Fibroblast of mammary gland (primary cell): ENCODE measurements at places on chromosomes 11 and 22.

DNA sequence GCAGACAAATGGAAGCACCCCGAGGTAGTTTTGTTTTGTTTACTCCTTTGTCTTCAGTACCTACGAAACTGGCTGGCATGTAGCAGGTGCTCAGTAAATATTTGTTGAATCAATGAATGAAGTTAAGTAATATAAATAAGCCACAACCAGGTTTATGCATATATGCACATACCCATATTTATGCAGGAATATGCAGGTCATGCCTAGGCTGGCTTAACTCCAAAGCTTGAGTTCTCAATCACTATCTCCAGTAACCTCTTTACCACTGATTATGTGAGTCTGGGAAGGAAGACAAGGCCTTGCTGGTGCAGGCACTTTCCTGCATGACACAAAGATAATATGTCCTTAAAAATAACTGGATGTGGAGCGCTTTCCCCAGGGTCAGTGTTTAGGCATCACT is 27.5 kb downstream of the ARL14EP start:
- DNase-seq = no peak

- no peak for DNase-seq
These were observed 182.8 kb downstream of the WNT11 start for GRCh38 chr11:76023236-76024068.

GRCh38 chr11:78219493-78220217 is 30.9 kb downstream of the USP35 start:
- DNase-seq = no peak

DNA sequence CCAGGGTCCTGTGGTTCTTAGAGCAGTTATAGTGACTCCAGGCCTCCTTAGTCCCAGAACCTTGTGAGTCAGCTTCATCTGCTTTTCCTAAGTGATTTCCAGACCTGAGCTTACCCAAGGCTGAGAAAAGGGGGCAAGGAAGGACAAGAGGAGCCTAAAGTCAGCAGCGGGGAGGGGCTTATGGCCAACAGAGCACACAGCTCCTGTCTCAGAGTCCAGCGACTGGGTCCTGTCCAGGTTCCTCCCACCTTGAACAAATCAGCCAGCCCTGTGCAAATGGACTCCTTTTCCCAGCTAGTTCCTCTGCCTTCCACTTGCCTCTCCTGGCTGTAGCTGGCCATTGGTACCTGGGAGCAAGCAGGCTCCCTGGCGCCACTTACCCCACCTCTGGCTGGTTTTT is 10.9 kb downstream of the BACE1 start:
- no peak for DNase-seq

- DNase-seq = no peak
These were observed 78.8 kb downstream of the C11orf65 start for GRCh38 chr11:108388576-108388975.

GRCh38 chr11:70944636-70945035 is 307.7 kb downstream of the SHANK2 start:
- no peak for DNase-seq
